ENCODE measurements at places on chromosomes 1 and 21.

GRCh38 chr21:41709965-41710822 is 56.7 kb downstream of the RIPK4 start:
- H3K27me3 ChIP-seq, result no peaks in the 10 kb centered on the region
- H3K27ac ChIP-seq, result no peak overlapping the region
- H3K4me3 ChIP-seq, result no peak overlapping the region

DNA sequence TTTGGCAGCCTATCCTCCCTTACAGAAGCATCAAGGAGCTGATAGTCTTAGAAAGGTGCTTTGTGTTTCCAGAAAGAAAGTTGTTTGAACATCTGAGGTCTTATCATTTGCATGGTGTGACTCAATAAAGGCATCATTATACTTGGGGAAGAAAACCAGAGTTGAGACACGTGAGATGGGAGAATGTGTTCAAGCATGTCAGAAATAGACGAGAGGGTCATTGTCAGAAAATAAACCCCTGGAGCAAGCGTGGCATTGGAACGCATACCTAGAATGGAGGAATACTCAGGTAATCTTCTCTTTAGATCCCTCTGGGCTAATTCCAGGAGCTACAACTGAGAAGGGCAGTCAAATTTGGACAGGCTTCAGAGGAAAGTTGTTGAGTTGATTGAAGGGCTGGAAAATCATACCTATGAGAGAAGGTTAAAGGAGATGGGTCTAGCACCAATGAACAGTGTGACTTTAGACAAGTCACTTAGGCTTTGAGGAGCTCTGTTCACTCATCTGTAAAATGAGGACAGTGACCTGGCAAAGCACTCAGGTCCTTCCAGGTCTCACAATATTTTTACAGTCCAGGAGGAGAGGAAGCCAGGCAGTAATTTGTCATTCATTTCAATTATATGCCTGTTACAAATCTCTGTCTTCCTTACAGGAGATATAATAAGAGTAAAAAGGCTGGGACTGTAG is 101.3 kb upstream of the C1orf21 start:
- no peak overlapping the region for H3K4me3 ChIP-seq
- DNase-seq, result no peak
- H3K27ac ChIP-seq, result no peak overlapping the region
- H3K36me3 ChIP-seq, result no peaks in the 10 kb centered on the region

- no peak overlapping the region for H3K27ac ChIP-seq
- no peak overlapping the region for H3K4me3 ChIP-seq
- DNase-seq, result no peak
- peaks cover 46% of the 10 kb centered on the region for H3K27me3 ChIP-seq
- H3K4me1 ChIP-seq, result no peaks in the 10 kb centered on the region
Observed at GRCh38 chr1:24110642-24111261, 1.2 kb downstream of the MYOM3 start.

DNA sequence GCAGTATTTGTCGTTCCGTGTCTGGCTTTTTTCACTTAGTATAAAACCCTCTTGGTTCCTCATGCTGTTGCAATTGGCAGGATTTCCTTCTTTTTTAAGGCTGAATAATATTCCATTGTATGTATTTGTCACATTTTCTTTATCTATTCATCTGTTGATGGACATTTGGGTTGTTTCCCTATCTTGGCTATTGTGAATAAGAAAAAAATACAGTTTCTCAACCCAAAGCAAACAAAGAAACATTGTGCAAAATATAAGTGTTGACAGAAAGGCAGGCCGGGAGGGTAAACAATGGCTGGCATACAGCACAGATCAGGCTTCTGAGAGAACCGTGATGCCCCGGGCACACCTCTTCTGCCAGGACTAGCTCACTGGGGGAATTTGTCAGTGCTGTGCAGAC is 26.9 kb downstream of the NENF start:
- no peaks in the 10 kb centered on the region for H3K27me3 ChIP-seq
- no peaks in the 10 kb centered on the region for H3K36me3 ChIP-seq
- no peak overlapping the region for H3K27ac ChIP-seq
- peaks cover 2% of the 10 kb centered on the region for H3K4me1 ChIP-seq
